SJCRH30 (cell line): ENCODE measurements at places on chromosomes 11 and 22.
A peak's percentile ranks its signal among the peaks of the same experiment; 100 is the strongest.

- peaks cover 6% of the 10 kb centered on the region for H3K4me1 ChIP-seq
- H3K27ac ChIP-seq: peak overlapping the region; percentile 38
- no peaks in the 10 kb centered on the region for H3K36me3 ChIP-seq
- H3K4me3 ChIP-seq: peak overlapping the region; percentile 31
- DNase-seq: peak; percentile 92
Measured at GRCh38 chr11:63573881-63574855, 11.0 kb upstream of the PLAAT2 start.

- DNase-seq: no peak
- no peaks in the 10 kb centered on the region for H3K36me3 ChIP-seq
- H3K27ac ChIP-seq: no peak overlapping the region
- no peak overlapping the region for H3K4me3 ChIP-seq
- no peaks in the 10 kb centered on the region for H3K4me1 ChIP-seq
- H3K27me3 ChIP-seq: no peaks in the 10 kb centered on the region
Measured at GRCh38 chr11:123682696-123683410, 28.4 kb upstream of the SCN3B start.

DNA sequence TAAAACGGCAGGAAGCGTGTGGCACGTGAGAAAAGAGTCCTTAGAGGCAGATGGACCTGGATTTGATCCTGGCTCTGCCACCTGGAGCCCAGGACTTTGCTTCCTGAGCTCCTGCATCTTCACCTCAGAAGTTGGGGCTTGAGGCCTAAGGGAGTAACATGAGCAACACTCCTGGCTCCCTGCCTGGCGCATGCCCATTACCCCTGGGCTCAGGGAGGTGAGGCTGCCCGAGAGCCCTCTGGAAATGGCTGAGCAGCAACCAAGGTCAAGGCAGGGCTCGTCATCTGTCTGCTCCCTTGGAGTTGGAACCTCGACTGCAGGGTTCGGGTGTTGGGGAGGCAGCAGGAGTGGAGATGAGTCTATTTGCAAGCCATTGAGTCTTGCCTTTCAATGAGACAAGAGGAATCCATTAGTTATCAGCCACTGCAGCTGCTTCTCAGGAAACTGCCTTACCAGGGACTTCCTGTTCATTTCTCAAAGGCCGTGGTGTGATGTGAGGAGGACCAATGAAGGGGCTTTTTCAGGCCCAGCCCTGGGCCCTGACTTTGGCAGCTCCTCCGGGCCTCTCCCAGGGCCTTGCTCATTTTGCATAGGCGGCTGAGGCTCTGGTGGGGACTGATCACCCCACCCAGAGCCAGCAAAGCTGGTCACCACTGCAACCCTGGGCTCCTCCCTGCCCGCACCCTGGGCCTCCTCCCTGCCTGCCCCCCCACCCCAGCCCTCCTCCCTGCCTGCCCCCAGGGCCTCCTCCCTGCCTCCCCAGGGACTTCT lies 6.4 kb downstream of the FADS2 start:
- DNase-seq: peak; percentile 78
- H3K4me1 ChIP-seq: peaks cover 10% of the 10 kb centered on the region
- no peak overlapping the region for H3K4me3 ChIP-seq
- H3K27ac ChIP-seq: peak overlapping the region; percentile 48

DNA sequence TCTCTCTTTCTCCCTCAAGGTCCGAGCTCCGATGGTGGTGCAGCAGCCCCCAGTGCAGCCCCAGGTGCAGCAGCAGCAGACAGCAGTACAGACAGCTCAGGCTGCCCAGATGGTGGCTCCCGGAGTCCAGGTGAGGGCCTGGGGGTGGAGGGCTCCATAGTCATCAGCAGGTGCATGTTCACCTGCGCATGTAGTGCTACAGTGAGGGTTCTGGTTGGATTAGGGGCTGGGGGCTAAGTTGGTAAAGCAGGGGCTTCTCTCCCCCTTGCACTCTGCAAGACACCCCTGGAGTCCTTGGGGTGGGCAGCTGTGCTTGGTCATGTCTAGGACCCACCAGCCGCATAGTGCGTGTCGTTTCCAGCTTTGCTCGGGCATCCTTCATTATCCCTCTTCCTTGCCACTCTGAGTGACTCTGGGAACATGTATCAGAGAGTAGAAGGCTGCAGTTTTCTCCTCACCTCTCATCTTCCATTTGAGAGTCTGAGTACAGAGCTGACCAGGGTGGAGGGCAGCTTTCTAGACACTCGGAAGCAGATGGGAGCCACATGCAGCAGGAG lies 61.2 kb downstream of the MED15 start:
- no peak for DNase-seq
- H3K27me3 ChIP-seq: no peaks in the 10 kb centered on the region
- no peak overlapping the region for H3K27ac ChIP-seq

GRCh38 chr11:65425971-65426838 lies 3.6 kb downstream of the NEAT1 start:
- peaks cover 20% of the 10 kb centered on the region for H3K36me3 ChIP-seq
- DNase-seq: no peak
- peak overlapping the region; percentile 71 for H3K4me3 ChIP-seq
- H3K4me1 ChIP-seq: peaks cover 12% of the 10 kb centered on the region

GRCh38 chr11:12185106-12185690 lies 74.8 kb downstream of the MICAL2 start:
- DNase-seq: no peak
- H3K4me3 ChIP-seq: no peak overlapping the region
- peak overlapping the region; percentile 4; the same call in 1 of the 2 replicates for H3K27ac ChIP-seq
- H3K4me1 ChIP-seq: peaks cover 78% of the 10 kb centered on the region

- H3K4me1 ChIP-seq: no peaks in the 10 kb centered on the region
- no peak for DNase-seq
- peaks cover 79% of the 10 kb centered on the region for H3K27me3 ChIP-seq
- no peak overlapping the region for H3K4me3 ChIP-seq
- no peak overlapping the region for H3K27ac ChIP-seq
Measured at GRCh38 chr22:49011379-49011768, 816.3 kb downstream of the BRD1 start.

DNA sequence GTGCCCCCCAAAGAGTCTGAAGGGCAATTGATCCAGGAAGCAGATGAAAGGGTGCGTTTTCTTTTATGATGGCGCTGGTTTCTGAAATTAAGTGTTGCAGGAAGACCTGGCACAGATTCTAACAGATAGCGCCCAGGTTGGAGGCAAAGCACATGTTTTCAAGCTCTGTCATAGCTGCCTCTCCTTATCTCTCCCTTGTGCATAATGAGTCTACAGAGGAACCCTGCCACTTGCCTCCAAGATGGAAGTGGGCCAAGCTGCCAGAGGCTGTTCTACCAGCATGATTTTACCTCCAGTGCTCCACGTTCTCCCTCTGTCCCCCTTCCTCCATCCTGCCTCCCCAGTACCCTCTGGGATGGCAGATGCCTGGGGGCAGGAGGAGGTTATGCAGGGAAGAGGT lies 30.0 kb upstream of the TLCD5 start:
- H3K36me3 ChIP-seq: no peaks in the 10 kb centered on the region
- H3K4me3 ChIP-seq: no peak overlapping the region
- H3K4me1 ChIP-seq: no peaks in the 10 kb centered on the region
- no peak for DNase-seq
- H3K27ac ChIP-seq: no peak overlapping the region
- no peaks in the 10 kb centered on the region for H3K27me3 ChIP-seq

GRCh38 chr11:73563539-73564200 lies 34.2 kb downstream of the FAM168A start:
- H3K27me3 ChIP-seq: no peaks in the 10 kb centered on the region
- no peak overlapping the region for H3K4me3 ChIP-seq
- no peak for DNase-seq
- peaks cover 20% of the 10 kb centered on the region for H3K4me1 ChIP-seq
- H3K36me3 ChIP-seq: no peaks in the 10 kb centered on the region
- H3K27ac ChIP-seq: no peak overlapping the region

GRCh38 chr11:38530226-38530625 lies 1932.2 kb upstream of the RAG2 start:
- H3K27ac ChIP-seq: no peak overlapping the region
- H3K36me3 ChIP-seq: no peaks in the 10 kb centered on the region
- no peak for DNase-seq
- no peak overlapping the region for H3K4me3 ChIP-seq

- no peak for DNase-seq
- no peaks in the 10 kb centered on the region for H3K27me3 ChIP-seq
- H3K4me3 ChIP-seq: no peak overlapping the region
- no peak overlapping the region for H3K27ac ChIP-seq
- no peaks in the 10 kb centered on the region for H3K36me3 ChIP-seq
Measured at GRCh38 chr11:62959422-62959980, 25.3 kb downstream of the SLC22A6 start.

GRCh38 chr11:102237096-102237735 lies 80.1 kb upstream of the BIRC3 start:
- peak; percentile 34 for DNase-seq
- no peaks in the 10 kb centered on the region for H3K27me3 ChIP-seq
- H3K27ac ChIP-seq: no peak overlapping the region
- H3K36me3 ChIP-seq: no peaks in the 10 kb centered on the region
- H3K4me1 ChIP-seq: no peaks in the 10 kb centered on the region; the same call in 1 of the 2 replicates

DNA sequence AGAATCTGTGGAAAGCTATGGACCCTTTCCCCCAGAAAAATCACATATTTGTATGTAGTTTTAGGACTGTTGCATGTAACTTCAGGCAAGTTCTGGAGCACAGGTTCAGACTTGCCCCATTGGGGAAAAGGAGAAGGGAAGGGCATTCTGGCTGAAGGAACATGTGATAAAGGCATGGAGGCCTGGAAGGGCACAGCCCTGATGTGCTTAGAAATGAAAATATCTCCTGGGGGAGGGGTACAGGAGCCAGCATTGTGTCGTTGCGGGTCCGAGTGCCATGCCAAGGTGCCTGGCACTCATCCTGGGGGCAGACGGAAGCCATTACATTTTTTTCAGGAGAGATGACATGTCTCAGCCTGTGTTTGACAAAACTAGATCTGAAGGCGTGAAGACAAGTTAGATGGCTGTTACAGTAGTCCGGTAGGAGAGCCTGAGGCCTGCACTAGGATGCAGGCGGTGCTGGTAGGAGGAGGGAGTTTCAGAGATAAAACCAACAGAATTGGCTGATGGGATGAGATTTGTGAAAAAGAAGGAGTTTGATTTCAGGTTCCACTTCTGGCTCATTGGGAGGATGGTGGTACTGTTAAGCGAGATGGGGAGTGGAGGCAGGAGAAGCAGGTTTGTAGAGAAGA lies 96.9 kb downstream of the TEAD1 start:
- no peak overlapping the region for H3K4me3 ChIP-seq
- DNase-seq: no peak
- no peaks in the 10 kb centered on the region for H3K27me3 ChIP-seq
- H3K36me3 ChIP-seq: peaks cover 3% of the 10 kb centered on the region; the same call in 1 of the 2 replicates

DNA sequence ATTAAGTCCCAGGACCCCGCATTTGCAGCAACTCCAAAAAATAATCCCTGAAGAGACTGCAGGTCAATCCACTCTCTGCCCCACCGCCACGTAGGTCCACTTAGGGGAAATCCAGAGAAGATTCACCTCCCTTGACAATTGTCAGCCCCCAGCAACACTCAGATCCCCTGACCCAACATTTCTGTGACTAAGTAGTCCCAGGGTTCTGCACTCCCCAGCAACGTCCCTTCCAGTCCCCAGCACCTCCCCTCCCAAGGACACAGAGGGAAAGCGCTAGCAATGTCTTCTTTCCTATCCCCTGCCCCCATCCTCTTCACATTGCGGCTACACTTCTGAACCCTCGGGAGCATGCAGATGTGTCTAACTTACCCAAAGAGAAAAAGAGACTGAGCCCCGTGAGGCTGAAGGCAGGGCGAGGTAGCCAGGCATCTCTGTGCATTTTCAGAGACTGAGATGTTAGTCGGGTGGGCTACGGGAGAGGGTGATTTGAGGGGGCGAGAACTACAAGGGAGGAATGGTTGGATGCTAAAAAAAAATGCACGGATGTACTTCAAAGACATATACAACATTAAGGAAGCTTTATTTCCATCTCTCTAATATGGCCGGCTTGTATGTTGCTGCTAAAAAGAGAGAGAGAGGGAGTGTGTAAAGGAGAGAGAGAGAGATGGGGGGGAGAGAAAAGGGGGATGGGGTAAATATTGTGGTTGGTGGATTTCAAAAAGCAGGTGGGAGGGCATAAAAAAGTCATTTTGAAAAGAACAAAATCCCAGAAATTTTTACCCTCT lies at the start of gene SCN2B:
SCN2B (minus strand) TSS at position 647 of the 785 bp plus-strand sequence; CDS start at position 439, 208 bp downstream.
- DNase-seq: no peak
- no peak within 1 kb of the TSS for H3K4me3 ChIP-seq
- H3K27me3 ChIP-seq: no peaks in the 10 kb centered on the region; the same call in 1 of the 2 replicates
- no peak within 1 kb of the TSS for H3K27ac ChIP-seq
- H3K36me3 ChIP-seq: no peaks in the 10 kb centered on the region

GRCh38 chr11:60563553-60564235 lies 48.5 kb downstream of the MS4A13 start:
- H3K27ac ChIP-seq: no peak overlapping the region
- no peaks in the 10 kb centered on the region for H3K4me1 ChIP-seq
- no peaks in the 10 kb centered on the region for H3K36me3 ChIP-seq
- peak; percentile 33 for DNase-seq

GRCh38 chr11:130731401-130731800 lies 184.9 kb downstream of the SNX19 start:
- no peak for DNase-seq
- H3K4me3 ChIP-seq: no peak overlapping the region
- no peaks in the 10 kb centered on the region for H3K27me3 ChIP-seq
- peaks cover 12% of the 10 kb centered on the region for H3K4me1 ChIP-seq

- DNase-seq: peak; percentile 13
- peak overlapping the region; percentile 66 for H3K27ac ChIP-seq
- peaks cover 21% of the 10 kb centered on the region for H3K4me1 ChIP-seq
- H3K36me3 ChIP-seq: peaks cover 23% of the 10 kb centered on the region
- no peaks in the 10 kb centered on the region for H3K27me3 ChIP-seq
- peak overlapping the region; percentile 88 for H3K4me3 ChIP-seq
Measured at GRCh38 chr11:206526-207207, 532 bp downstream of the BET1L start.

GRCh38 chr22:24331468-24332440 lies 61.1 kb downstream of the SPECC1L start:
- H3K27ac ChIP-seq: no peak overlapping the region
- peaks cover 44% of the 10 kb centered on the region for H3K36me3 ChIP-seq
- H3K27me3 ChIP-seq: no peaks in the 10 kb centered on the region
- no peak for DNase-seq
- H3K4me1 ChIP-seq: no peaks in the 10 kb centered on the region

DNA sequence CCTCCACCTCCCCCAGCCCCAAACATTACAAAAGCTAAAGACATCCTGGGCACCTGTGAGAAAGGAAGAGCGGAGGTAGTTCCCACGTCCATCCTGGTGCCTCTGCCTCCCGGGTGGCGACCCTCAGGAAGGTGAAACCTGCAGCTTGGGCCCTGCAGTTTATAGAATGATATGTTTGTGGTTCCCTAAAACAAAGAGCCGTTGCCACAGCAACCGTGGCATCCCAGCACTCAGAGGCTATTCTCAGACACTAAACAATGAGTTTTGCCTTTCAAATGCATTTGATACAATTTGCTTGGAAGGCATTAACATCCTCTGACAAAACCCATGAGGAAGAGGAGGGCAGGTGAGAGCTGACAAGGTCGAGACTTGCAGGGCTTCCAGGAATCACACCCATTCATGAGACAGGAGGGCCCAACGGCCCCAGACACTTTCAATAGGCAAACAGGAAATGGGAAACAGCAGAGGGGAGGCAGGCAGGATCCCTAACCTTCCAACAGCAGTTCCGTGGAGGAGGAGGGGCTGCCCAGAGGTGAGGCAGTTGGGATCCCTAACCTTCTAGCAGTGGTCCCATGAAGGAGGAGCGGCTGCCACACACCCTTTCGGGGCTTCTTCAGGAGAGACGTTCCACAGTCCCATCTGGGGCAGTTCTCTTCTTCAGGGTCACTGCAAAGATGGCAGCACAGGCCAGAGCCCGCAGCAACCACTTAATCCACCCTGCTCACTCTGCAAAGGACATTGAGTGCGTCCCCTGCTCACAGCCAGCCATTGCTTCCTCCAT lies 379.2 kb downstream of the SHANK2 start:
- no peak overlapping the region for H3K27ac ChIP-seq
- no peak for DNase-seq
- H3K4me3 ChIP-seq: no peak overlapping the region

- no peak overlapping the region for H3K27ac ChIP-seq
- DNase-seq: no peak
- no peaks in the 10 kb centered on the region for H3K36me3 ChIP-seq
- H3K4me1 ChIP-seq: no peaks in the 10 kb centered on the region
- H3K27me3 ChIP-seq: no peaks in the 10 kb centered on the region
Measured at GRCh38 chr22:44331881-44332714, 19.3 kb upstream of the SHISAL1 start.
